ENCODE measurements at places on chromosomes 2 and 18.

- DNase-seq: no peak
These were observed 86.9 kb downstream of the LTBP1 start for GRCh38 chr2:33033606-33034081.

- DNase-seq: no peak
These were observed 77.2 kb upstream of the SLC38A11 start for GRCh38 chr2:165032559-165032958.

DNA sequence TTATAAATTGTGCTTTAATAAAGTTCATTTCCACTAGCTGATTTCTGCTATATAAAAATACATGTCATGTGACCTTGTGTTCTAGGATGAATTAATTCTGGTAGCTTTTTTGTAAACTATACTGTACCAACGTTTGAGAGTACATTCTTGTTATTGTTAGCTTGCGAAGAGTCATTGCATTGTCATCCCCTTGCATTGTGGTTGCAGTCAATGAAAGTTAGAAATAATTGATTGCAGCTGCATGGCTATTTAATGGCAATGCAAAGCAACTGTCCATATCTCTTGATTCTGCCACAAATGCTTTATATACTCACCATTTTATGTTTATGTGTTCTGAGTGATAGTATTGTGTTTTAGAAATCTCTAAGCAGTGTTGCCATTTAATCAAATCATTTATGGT, 91.6 kb downstream of the ZNF407 start:
- no peak for DNase-seq

DNA sequence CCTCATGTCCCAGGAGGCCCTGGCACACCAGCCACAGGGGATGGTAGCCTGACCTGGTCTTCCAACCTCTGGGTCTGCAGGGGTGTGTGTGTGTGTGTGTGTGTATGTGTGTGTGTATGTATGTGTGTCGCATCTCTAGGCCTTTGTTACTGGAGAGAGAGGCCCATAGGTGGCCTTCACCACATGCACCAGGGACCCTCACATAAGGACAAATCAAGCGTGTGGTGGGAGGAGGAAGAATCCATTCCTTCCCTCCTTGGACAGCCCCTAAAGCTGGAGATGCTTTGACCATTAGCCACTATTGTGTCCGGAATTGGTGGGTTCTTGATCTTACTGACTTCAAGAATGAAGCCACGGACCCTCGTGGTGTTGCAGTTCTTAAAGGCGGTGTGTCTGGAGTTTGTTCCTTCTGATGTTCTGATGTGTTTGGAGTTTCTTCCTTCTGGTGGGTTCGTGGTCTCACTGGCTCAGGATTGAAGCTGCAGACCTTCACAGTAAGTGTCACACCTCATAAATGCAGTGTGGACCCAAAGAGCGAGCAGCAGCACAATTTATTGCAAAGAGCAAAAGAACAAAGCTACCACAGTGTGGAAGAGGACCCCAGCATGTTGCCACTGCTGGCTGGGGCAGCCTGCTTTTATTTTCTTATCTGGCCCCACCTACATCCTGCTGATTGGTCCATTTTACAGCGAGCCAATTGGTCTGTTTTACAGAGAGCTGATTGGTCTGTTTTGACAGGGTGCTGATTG, 104.1 kb downstream of the DDX1 start:
- no peak for DNase-seq

DNA sequence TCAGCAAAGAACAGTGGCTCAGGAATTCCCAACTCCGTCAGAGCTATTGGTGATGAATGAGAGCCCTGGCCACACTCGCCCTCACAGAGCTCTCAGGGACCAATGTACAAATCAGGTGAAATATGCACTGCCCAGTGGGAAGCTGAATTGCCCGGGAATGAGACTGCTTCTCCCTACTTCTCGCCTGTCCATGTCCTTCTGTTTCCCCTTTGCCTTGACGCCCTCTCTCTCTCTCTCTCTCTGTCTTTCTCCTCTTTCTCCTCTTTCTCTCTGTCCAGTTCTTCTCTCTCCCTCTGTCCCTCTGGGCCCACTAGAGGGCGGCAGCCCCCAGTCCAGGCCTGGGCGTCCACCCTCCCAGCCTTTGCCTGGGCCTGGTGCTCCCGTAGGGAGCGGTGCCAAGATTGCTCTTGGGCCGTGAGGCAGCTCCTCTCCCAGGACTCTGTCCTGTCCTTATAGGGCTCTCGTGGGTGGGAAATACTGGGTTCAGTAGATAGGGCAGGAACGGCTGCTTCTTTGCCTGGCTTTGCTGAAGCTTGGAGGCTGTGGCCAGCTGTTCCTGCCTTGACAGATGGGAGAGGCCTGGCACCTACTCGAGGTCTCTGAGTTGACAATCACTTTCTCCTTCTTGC, 28.4 kb upstream of the PUM2 start:
- no peak for DNase-seq

- DNase-seq: no peak
These were observed 54.9 kb downstream of the TET3 start for GRCh38 chr2:74039611-74040010.

DNA sequence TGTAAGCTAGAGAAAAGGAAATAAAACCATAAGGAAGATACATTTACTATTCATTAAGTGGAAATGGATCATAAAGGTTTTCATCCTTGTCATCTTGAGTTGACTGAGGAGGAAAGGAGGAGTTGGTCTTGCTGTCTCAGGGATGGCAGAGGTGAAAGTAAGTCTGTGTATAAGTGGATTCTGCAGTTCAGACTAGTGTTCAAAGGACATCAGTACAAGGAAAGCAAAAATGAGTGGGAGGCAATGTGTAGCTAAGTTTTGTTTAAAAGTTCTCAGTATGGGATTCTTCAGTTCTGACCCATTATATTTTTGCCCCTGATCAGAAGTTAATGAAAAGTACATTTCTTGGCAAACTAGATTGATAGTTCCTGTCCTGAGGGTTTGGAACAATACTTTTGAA, 18.9 kb downstream of the SLC20A1 start:
- DNase-seq: no peak

DNA sequence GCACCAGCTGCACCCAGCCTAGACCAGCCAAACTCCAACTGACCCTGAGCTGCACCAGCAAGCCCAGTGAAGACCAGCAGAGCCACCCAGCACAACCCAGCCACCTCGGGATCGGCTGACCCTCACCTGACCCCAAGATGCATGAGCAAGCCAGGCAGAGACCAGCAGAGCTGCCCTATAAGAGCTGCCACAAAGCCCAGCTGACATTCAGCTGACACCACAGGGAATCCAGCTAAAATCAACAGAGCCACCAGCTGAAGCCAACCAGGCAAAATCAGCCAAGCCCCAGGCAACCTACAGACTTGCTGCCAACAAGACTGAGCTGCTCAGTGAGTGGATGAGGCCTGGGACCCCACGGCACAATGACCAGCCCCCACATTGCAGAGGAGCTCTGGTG, 54.6 kb downstream of the CYP27C1 start:
- DNase-seq: no peak

DNA sequence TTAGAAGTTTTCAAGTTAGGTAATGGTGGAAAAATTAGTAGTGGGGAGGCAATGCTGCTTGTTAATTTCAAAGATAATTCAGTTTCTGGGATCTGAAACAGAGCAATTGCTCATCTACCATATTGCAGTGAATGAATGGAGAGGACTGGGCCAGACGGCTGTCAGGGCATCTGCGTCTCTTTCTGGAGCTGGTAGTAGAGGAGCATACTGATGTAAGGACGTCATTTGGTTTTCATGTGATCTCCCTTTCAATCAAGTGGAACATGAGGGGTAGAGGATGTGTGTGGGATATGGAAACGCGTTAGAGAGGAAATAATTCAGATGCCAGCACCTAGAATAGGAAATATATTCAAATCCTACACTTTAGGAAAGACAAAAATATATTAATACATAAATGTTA, 490.3 kb downstream of the ADCYAP1 start:
- DNase-seq: no peak

DNA sequence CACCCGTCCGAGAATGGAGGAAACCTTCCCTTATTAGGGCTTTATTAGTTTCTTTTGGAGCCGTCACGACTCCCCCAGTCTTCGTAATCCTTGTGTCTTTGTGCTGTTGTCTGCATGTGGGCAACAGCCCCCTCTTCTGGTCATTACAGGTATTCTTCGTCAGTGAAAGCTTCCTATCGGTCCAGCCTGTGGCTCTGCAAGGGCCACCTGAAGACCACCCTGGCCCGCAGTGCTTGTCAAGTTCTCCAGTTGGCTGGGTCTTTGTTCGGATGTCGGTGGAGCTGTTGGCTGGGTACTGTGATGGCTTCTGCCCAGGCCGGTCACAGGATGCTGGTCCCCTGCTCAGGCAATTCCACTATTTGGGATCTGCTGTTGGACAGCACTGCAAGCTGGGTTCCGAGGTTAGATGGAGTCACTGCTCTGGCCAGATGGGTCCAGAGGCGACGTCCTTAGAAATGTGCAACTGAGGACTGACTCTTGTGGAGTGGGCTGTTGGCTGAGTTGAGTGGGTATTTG, 19.2 kb downstream of the E2F6 start:
- DNase-seq: peak; percentile 1

- no peak for DNase-seq
These were observed 159.9 kb downstream of the PDE1A start for GRCh38 chr2:182266909-182267308.

DNA sequence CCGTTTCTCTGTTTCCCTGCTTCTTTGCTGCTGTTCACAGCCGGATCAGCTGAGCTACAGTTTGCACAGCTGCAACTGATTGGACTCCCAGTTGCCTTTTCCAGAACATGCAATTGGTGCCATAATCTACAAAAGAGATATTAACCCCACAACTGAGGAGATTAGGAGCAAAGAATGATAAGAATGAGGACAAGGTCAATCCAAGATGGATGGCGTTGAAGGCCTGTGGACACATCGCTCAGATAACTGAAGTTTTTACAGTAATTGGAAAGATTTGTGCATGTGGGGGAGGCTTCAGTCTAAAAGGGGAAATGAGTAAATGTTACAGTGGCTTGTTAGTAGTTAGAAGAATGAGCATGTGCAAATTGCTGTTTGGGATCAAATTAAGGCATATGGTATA, 263.2 kb downstream of the TGIF1 start:
- DNase-seq: no peak

GRCh38 chr2:201466050-201466675, 14.6 kb downstream of the STRADB start:
- DNase-seq: no peak

GRCh38 chr2:240388471-240389301, 46.8 kb upstream of the GPC1 start:
- DNase-seq: no peak

DNA sequence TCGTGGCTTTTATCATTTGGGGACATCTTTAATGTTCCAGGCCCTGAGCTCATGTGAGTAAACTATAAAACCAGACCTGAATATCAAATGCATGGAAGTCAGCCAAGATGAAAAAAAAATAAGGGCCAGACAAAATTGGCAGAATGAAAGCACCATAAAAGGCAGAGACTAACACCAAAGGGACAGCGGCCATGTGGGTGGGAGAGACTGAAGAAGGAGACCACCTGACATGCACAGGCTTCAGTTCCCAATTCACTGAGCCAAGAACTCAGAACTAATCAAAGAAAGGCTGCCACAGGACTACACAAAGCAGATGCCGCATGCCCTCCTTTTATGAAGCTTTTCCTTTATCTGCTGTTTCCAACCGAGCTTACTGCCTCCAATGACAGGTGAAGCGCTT, 267.1 kb downstream of the RAD51AP2 start:
- no peak for DNase-seq

- DNase-seq: no peak
These were observed 523.8 kb downstream of the RNF144A start for GRCh38 chr2:7440977-7441376.
